ENCODE measurements at places on chromosomes 11 and 22. TPM values are rescaled to one million over a fixed set of nuclear protein-coding genes. Genes with fewer than 3 reads are reported as not detected.

MLC1 gene
- not detected for total RNA-seq

FXYD2 gene
- total RNA-seq = 1.7 TPM

YAP1 gene
- total RNA-seq = 91.4 TPM

AIP gene
- total RNA-seq = 20.3 TPM

NCF4 gene
- not detected for total RNA-seq

DEFB131B gene
- total RNA-seq = not detected

DCHS1 gene
- total RNA-seq = 4.5 TPM

RAG1 gene
- total RNA-seq = 0.84 TPM

OR4D5 gene
- total RNA-seq = not detected

MTFP1 gene
- 67.9 TPM for total RNA-seq

PIWIL4 gene
- total RNA-seq = 1.1 TPM

DNAJC24 gene
- 80.9 TPM for total RNA-seq

TRIM48 gene
- total RNA-seq = not detected

SLC35E4 gene
- 4.8 TPM for total RNA-seq

GCAT gene
- 25.1 TPM for total RNA-seq

PLEKHA7 gene
- 20.3 TPM for total RNA-seq

RIMBP3C gene
- 1.2 TPM for total RNA-seq

ARHGAP42 gene
- total RNA-seq = 31.0 TPM

MRGPRX3 gene
- not detected for total RNA-seq

RAB36 gene
- total RNA-seq = 2.1 TPM

CRYBB2 gene
- total RNA-seq = not detected

GLB1L2 gene
- 2.0 TPM for total RNA-seq

GGT1 gene
- 4.9 TPM for total RNA-seq

ART1 gene
- not detected for total RNA-seq

APOL5 gene
- not detected for total RNA-seq

HBG1 gene
- not detected for total RNA-seq

NRIP3 gene
- total RNA-seq = 42.7 TPM

MYO7A gene
- 0.97 TPM for total RNA-seq

TEX12 gene
- 0.51 TPM for total RNA-seq

SCGB2A2 gene
- total RNA-seq = not detected

TIGD3 gene
- 4.3 TPM for total RNA-seq

TMEM123 gene
- 127 TPM for total RNA-seq

SDHAF2 gene
- 27.4 TPM for total RNA-seq

CARD16 gene
- not detected for total RNA-seq

MAJIN gene
- total RNA-seq = 0.06 TPM

SMTNL1 gene
- total RNA-seq = 0.28 TPM

TPH1 gene
- 0.24 TPM for total RNA-seq

POU2AF2 gene
- total RNA-seq = not detected

TSSK2 gene
- total RNA-seq = not detected

IGSF9B gene
- 5.4 TPM for total RNA-seq

MRPL48 gene
- 27.2 TPM for total RNA-seq

ACRV1 gene
- total RNA-seq = 0.47 TPM

GLYATL1 gene
- total RNA-seq = 9.1 TPM
